ENCODE measurements at places on chromosomes 12 and 14.

DNA sequence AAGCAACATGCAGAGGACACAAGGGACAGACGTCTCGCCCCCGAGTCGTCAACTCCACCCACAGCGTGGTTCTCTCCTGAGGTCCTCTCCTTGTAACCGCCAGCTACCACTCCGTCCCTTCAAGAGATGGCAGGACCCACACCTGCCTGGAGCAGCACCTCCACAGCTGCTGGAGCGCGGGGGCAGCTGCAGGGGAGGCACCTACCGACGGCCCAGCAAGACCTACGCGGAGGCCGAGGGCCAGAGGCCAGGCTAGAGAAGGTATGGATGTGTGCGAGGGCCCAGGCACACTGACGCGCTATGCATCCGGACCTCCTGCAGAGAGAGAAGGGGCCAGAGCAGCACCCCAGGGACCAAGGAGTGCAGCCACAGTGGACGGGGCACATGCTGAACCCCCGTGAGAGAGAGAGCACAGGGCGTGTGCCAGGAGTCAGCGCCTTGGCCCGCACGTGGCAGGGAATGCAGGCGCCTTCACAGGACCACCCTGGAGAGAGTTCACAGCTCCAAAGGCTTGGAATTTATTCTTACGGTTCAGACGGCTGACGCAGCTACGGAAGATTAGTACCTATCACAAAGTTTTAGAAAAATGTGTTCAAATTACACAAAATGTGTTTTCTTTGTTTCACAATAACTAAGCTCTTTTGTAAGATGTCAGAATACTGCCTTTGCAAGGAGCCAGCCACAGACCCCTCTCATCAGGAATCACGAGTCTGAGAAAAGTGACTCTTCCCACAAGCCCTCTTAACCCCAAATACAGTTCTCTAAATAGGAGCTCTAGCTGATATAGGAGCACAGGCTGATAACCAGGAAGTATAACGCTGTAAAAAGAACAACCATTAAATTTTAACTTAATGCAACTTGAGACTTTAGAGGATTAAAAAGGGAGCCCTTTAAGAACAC, 36.8 kb downstream of the CDC42BPB start:
- DNase-seq = no peak

DNA sequence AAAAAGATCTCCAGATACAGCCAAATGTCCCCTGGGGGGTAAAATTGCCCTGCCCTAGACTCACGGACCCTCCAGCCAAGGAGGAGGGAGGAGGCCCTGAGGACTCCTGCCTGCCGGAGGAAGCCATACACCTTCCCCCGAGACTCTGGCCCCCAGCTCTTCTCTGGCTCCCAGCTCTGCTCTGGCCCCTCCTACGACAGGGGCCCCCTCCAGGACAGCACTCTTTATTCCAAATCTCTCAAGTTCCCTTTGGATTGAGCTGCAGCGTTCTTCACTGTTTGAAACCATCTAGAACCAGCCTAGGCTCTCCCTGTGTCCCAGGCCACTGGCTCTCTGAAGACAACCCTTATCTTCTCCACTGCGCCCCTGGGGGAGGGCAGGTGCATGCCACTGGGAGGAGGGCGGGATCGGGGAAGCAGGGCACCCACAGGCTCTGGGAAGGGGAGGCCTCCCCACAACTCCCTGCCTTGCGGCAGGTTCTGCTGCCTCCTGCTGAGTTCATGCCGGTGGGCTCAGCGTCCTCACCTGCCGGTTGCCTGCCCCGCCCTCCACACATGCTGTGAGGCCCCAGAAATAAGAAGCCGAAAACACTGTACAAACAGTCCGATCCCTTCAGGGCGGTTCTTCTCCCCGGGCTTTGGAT, 112.7 kb downstream of the DICER1 start:
- no peak for DNase-seq

- DNase-seq = no peak
Measured at GRCh38 chr12:4214877-4215228, 58.7 kb upstream of the CCND2 start.

DNA sequence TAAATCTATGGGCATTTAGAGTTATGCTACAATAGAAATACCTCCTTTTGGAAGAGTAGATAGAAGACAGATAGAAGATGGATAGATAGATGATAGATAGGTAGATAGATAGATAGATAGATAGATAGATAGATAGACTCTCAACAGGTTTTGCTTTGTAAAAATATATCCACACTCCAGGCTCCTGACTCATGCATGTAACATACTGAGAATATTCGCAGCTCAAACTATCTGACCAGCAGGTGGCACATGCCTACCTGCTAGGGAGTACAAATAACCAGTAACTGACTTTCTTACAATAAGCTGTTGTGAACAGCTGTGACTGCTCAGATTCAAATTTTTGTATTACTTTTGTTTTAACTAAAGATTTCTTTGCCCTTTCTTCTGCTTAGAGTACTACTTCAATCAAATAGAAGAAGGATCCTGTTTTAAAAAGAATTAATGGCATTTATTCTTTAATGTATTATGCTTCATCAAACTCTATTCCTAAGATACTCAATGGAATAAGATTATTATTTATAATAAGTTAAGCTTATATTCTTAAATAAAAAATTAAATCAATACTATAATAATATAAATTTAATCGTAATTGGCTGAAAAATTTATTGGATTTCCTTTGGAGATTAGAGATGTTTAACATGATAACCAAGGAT, 15.8 kb upstream of the CPNE8 start:
- peak; percentile 16 for DNase-seq

- DNase-seq = no peak
Measured at GRCh38 chr12:70736351-70737133, 99.3 kb upstream of the PTPRB start.

DNA sequence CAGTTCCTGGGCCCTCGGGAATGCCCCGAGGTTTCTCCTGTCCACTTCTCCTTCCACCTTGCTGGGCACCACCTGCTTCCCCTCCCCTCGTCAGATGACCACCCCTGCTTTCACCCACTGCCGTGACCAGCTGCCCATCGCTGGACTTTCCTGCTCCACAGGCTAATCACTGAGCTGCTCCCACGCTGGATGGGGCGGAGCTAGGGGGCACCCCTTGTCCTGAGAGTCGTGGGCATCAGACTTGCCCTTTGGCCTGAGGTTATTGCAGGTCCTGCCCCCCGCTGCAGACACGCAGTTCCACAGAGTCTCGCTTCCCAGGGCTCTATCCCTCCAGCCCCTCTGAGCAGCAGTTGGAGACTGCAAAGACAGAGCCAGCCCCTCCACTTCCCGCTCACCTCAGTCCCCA, 427 bp downstream of the SLC6A12 start:
- DNase-seq = no peak

- peak; percentile 74 for DNase-seq
Measured at GRCh38 chr14:95545515-95546168, 10.8 kb downstream of the GLRX5 start.

DNA sequence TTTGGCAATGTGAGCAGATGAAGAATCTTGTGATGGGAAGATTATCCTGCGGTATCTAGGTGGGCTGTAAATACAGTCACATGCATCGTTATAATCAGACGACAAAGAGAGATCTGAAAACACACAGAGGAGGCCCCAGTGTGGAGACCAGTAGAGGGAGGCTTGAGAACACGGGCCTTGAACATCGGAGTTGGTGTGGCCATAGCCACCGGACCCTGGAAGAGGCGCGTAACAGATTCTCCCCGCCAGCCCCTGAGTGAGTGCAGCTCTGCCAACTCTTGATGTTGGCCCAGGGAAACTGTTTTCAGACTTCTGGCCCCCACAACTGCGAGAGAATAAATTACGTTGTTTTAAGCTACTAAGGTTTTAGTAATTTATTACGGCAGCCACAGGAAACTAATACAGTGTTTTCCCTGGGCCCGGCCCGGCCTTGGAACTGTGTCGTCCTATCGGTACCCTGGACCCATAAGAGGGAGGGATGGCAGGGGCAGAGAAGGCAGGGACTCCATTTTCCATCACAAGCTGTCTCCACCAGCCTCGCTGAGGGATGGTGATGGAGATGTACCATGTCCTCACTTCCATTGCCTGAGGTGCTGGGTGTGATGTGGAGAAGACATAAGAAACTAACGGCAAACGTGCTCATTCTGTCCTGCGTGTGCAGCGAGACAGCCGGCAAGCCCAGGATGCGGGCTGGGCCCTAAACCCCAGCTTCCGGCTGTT, 91.6 kb downstream of the NTF3 start:
- no peak for DNase-seq

- no peak for DNase-seq
Measured at GRCh38 chr14:57609192-57610075, 115.8 kb upstream of the CCDC198 start.

GRCh38 chr12:40820794-40821484, 128.7 kb downstream of the CNTN1 start:
- DNase-seq = no peak

DNA sequence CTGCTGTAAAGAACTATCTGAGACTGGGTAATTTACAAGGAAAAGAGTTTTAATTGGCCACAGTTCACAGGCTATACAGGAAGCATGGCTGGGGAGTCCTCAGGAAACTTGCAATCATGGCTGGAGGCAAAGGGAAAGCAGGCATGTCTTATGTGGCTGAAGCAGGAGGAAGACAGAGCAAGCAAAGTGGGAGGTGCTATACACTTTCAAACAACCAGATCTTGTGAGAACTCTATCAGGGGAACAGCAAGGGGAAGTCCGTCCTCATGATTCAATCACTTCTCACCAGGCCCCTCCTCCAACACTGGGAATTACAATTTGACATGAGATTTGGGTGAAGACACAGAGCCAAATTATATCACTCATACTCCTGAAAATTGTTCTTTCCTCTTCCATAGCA, 109.5 kb upstream of the PKP2 start:
- DNase-seq = no peak

DNA sequence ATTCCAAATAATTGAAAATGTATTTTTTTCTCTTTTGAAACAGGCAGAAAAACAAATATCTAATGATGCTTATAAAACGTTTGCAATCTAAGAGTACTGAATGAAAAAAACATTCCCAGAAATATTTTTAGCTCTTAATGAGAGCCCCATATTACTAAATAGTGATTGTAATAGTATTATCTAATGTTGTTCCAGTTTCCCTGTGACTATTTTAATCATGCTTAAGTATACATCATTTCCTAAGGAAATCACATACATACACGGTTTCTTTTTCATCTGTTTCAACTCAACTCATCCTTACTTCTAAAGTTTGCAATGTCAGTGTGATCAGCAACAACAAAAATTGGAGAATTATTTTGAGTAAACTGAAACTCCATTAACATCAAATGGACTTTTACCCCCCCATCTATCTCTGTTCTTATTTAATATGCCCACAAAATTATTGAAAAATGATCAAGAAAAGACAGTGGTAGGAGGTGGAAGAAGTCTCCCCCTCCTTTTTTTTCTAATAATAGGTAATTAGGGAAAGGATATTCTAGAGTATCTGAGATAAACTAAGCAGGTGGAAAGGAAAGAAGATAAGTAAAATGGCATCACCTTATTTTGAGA, 530.1 kb upstream of the ATP2B1 start:
- no peak for DNase-seq

GRCh38 chr14:69615496-69616407, 4.4 kb downstream of the SUSD6 start:
- DNase-seq = peak; percentile 69

- no peak for DNase-seq
Measured at GRCh38 chr12:131407221-131408035, 303.5 kb upstream of the SFSWAP start.

DNA sequence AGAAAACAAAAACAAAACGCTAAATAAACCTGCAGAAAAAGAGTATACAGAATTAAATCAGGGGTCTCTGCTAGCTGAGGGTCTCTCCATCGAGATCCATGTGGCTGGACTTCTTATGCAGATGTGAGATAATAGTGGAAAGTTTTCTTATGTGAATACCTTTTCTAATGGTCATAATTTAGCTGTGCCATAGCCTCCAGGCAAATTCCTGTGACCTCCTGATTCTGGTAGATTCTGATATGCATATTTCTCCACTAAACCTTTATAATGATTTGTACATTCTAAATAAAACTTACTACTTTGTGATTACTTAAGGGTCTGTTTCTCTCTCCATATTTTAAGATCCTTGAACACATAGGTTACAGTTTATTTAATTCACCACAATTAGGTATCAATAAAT, 1002.6 kb downstream of the GALC start:
- DNase-seq = no peak

DNA sequence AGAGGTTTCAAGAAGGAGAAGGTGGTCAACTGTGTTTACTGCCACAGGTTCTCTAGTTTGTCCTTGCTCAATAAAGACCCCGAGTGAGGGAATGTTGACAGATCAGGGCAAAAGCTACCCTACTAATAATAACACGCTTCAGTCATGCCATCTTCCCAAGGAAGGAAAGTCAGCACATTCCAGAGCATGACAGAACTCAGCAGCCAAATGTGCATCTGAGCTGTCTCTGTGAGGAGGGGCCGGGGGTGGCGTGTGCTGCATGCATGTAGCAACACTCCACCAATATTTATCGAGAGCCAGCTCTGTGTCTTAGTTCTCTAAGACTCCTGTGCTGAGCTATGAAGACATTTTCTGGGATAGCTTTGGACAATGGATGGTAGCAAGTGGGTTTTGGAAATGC, 260.4 kb downstream of the DPF3 start:
- peak; percentile 54 for DNase-seq

GRCh38 chr12:22866406-22866805, 241.4 kb downstream of the ETNK1 start:
- DNase-seq = no peak

DNA sequence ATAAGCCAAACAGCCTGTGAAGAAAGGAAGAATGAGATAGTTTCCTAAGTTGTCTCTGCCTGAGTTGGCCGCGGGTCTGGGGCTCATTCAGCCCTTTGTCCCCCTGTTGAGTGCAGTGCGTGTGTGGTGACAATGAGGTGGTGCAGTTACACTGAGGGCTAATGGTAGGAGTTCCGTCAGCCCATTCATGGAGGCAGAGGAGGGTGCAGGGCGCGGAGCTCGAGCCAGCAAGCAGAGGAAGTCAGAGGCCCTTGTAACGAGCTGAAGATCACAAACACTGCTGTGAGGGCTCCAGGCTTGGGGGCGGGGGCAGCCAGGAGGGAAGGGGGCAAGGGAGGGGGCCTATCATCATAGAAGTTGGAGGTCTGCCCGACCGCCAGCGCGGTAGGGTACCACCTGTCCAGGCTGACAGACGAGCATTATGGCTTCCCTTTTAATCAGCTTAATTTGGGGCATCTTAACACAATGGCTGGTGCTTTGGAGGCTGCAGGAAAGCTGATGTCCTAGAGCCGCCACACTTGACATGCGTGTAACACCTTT, 20.5 kb downstream of the CCND2 start:
- no peak for DNase-seq

GRCh38 chr14:55438066-55438683, 2.2 kb downstream of the TBPL2 start:
- DNase-seq = peak; percentile 61

DNA sequence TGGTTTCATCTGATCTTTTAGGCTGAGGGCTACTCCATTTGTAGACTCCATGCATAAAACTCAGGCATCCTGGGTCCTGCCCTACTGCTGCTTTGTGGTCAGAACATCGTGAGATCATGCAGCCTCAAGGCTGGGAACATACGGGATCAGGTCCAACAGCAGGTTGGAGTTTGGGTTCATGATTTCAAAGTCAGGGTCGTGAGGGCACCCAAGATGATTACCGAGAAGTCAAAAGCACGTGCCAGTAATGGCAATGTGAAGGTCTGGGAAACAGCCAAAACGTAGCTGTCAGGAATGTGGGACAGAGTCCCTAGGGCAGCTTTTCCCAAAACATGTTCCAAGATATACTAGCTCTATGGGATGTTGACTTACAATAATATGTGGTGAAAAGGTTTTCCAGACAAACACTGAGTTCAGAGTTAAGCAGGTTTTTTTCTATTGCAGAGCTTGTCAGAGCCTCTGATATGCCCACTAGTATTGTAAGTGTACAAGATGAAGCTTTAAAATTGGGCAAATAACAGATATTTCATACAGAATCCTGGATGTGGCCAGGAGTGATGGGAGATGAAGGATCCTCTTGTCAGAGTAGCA, 130.3 kb upstream of the DNM1L start:
- DNase-seq = peak; percentile 73

Measured in AG08395 (cell line).